ENCODE measurements at places on chromosomes 3 and 15. TPM values are rescaled to one million over a fixed set of nuclear protein-coding genes. Genes with fewer than 3 reads are reported as not detected.

GRCh38 chr3:120443626-120444123, 7.1 kb downstream of the FSTL1 start:
- DNase-seq: no peak

CCR8 gene
- total RNA-seq: not detected

BDH1 gene
- total RNA-seq: 45.0 TPM

NLGN1 gene
- 2.8 TPM for total RNA-seq

GRCh38 chr3:62184559-62184958, 188.8 kb downstream of the FEZF2 start:
- no peak for DNase-seq

Data from suprapubic skin (tissue), 4 donors.